ENCODE measurements at places on chromosomes 5 and 9.

GRCh38 chr9:84756171-84756570, 86.6 kb downstream of the NTRK2 start:
- no peak for DNase-seq

GRCh38 chr9:111572950-111573604, 26.4 kb downstream of the PTGR1 start:
- DNase-seq = no peak

GRCh38 chr5:107887166-107887943, 216.6 kb upstream of the EFNA5 start:
- DNase-seq = no peak

GRCh38 chr9:8648271-8648845, 848.8 kb upstream of the DMAC1 start:
- no peak for DNase-seq

- DNase-seq = no peak
These were observed 43.8 kb upstream of the GOLPH3 start for GRCh38 chr5:32217886-32218396.

GRCh38 chr9:76322810-76323209, 71.4 kb downstream of the RFK start:
- DNase-seq = no peak

- DNase-seq = no peak
These were observed 323.6 kb upstream of the PRR16 start for GRCh38 chr5:120140501-120140900.

- no peak for DNase-seq
These were observed 5.9 kb downstream of the ABCA2 start for GRCh38 chr9:137021979-137022661.

All from cortex of kidney (tissue), 1 donor.